Aorta (tissue), 5 donors: ENCODE measurements at places on chromosomes 11 and 22. TPM values are rescaled to one million over a fixed set of nuclear protein-coding genes. Genes with fewer than 3 reads are reported as not detected.

GRK3 gene
- 11.4 TPM for total RNA-seq

- H3K27ac ChIP-seq: no peak overlapping the region
- H3K36me3 ChIP-seq: no peaks in the 10 kb centered on the region
- H3K27me3 ChIP-seq: no peaks in the 10 kb centered on the region
- H3K4me3 ChIP-seq: no peak overlapping the region
- H3K4me1 ChIP-seq: no peaks in the 10 kb centered on the region
Observed at GRCh38 chr22:34587357-34588356, 478.3 kb upstream of the ISX start.

- no peak overlapping the region for H3K27ac ChIP-seq
- H3K4me3 ChIP-seq: no peak overlapping the region
- H3K27me3 ChIP-seq: no peaks in the 10 kb centered on the region
- H3K4me1 ChIP-seq: peaks cover under 1% of the 10 kb centered on the region
Observed at GRCh38 chr11:112540261-112540660, 279.6 kb upstream of the PLET1 start.

DNA sequence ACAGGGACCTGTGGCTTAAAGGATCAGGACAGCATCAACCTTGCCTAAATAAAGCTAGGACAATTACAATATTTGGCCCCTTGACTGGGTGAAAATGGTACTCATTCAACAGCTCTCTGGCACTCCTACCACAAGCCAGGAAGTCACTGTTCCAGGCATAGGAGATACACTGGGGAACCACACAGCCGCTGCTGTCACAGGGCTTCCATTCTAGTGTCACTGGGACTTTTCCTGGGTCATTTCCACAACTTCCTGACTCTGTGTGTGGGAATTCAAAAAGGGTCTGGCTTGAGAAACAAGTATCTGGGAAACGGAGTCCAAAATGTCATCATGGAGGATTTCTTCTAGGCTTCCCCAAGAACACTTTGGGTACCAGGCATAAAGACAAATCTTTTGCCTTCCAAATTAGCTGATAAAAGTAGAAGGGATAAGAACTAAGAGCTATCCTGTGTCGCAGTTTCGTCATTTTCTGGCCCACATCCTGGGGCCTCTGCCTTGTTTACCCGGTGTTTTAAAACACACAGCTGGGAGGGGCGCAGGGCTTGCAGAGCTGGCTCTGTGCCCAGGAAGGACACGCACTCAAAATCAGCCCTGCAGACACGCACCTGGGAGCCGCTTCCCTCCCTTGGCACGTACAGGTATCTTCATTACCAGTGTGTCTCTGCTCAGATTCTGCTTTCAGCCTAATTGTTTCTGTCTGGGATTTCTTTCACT, 38.0 kb downstream of the TMEM45B start:
- no peak overlapping the region for H3K4me3 ChIP-seq
- no peaks in the 10 kb centered on the region for H3K27me3 ChIP-seq
- no peaks in the 10 kb centered on the region for H3K4me1 ChIP-seq

GRCh38 chr22:24028533-24028932, 17.4 kb downstream of the CABIN1 start:
- no peaks in the 10 kb centered on the region for H3K27me3 ChIP-seq
- DNase-seq: no peak
- no peak overlapping the region for H3K4me3 ChIP-seq
- H3K36me3 ChIP-seq: no peaks in the 10 kb centered on the region
- H3K4me1 ChIP-seq: no peaks in the 10 kb centered on the region

DNA sequence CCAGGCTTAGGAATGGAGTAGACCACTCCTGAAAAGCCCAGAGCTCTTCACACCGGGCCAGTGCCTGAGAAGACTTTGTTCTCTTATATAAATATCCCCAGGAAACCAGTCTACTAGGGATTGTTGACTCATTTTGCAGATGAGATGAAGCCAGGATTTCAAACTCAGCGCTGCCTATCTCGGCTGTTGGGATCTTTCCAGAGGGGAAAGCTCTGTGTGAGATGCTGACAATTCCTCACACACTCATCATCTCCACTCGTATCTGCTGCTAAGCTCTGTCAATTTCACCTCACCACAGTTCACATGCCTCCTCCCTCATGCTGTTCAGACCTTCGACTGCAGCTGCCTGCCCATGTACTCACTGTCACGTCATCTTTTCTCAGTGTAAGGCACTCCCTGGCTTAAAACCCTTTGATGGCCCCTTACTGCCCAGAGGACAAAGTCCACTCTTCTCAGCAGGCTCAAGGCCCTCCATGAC, 12.5 kb downstream of the USH1C start:
- no peak overlapping the region for H3K4me3 ChIP-seq
- H3K36me3 ChIP-seq: no peaks in the 10 kb centered on the region
- no peaks in the 10 kb centered on the region for H3K4me1 ChIP-seq
- DNase-seq: peak; percentile 9
- no peaks in the 10 kb centered on the region for H3K27me3 ChIP-seq
